ENCODE measurements at places on chromosomes 7 and 10. TPM values are rescaled to one million over a fixed set of nuclear protein-coding genes. Genes with fewer than 3 reads are reported as not detected.

The STRIP2 gene
- 8.2 TPM for total RNA-seq

The DNAJC9 gene
- 58.6 TPM for total RNA-seq

The NPY4R2 gene
- total RNA-seq = not detected

The TMEM196 gene
- total RNA-seq = not detected

The LRIT1 gene
- not detected for total RNA-seq

The BICC1 gene
- not detected for total RNA-seq

Data from mammary microvascular endothelial cell (primary cell).